Femur (tissue), 1 donor: ENCODE measurements at places on chromosomes 2 and 18.

- DNase-seq: no peak
Observed at GRCh38 chr2:16927398-16927797, 261.8 kb upstream of the CYRIA start.

DNA sequence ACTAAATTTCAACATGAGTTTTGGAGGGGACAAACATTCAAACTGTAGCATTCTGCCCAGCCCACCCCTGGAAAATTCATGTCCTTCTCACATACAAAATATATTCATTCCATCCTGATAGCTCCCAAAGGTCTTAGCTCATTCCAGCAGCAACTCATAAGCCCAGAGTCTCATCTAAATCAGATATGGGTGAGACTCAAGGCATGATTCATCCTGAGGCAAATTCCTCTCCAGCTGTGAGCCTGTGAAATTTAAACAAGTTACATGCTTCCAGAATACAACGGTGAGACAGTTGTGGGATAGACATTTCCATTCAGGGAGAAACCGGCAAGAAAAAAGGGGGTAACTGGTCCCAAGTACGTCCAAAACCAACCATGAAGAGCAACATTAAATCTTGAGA lies 43.5 kb upstream of the FAHD2A start:
- DNase-seq: peak; percentile 16

GRCh38 chr18:55529581-55529980 lies 58.4 kb downstream of the TCF4 start:
- DNase-seq: no peak

GRCh38 chr2:18272148-18272494 lies 288.3 kb downstream of the RDH14 start:
- no peak for DNase-seq

DNA sequence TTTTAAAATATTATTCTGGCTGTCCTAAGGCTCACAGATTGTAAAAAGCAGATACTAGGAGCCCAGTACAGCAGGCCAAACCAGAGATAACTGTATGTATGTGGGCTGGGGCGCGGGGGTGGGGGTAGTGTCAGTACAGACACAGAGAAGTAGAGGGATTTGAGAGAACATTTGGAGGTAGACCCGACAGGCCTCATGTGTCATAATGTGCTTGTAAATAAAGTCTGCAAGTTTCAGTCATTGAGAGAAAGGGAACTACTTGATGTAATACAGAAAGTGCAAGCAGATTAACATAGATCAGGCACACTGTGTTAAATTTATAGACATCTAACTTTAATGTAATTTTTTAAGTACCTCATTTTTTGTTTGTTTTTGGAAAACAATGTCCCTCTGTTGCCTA lies 7.4 kb upstream of the POLI start:
- DNase-seq: no peak

GRCh38 chr2:196967116-196967515 lies 40.6 kb upstream of the PGAP1 start:
- DNase-seq: no peak

GRCh38 chr18:77138270-77138669 lies 5.7 kb upstream of the MBP start:
- DNase-seq: no peak

GRCh38 chr2:175855236-175855635 lies 146.8 kb downstream of the LNPK start:
- DNase-seq: no peak
